Psoas muscle (tissue), 8 donors: ENCODE measurements at places on chromosomes 2 and 18. TPM values are rescaled to one million over a fixed set of nuclear protein-coding genes. Genes with fewer than 3 reads are reported as not detected.

DNA sequence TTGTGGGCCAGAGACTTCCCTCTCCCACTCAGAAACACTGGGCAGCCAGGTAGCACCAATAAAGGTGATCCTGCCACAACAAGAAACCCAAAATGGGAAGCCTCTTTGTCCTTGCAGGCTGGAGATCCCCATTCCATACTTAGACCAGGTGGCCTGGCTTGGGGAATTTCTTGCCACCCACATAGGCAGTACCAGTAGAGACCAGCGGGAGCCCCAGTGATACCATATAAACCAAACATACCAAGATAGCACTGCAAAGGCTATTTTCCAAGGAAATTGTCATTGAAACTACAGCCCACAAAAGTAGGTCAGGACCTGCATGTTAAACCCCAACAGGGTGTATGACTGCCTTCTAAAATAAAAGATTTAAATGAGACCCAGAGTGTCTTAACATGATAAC is 171.6 kb downstream of the DIS3L2 start:
- H3K27me3 ChIP-seq = no peaks in the 10 kb centered on the region
- H3K27ac ChIP-seq = no peak overlapping the region
- peaks cover 3% of the 10 kb centered on the region for H3K36me3 ChIP-seq
- H3K4me1 ChIP-seq = peaks cover 5% of the 10 kb centered on the region
- no peak overlapping the region for H3K4me3 ChIP-seq
- no peak for DNase-seq

- no peaks in the 10 kb centered on the region for H3K27me3 ChIP-seq
- H3K4me1 ChIP-seq = peaks cover 5% of the 10 kb centered on the region
- no peaks in the 10 kb centered on the region for H3K36me3 ChIP-seq
- no peak for DNase-seq
Observed at GRCh38 chr2:43101751-43102150, 124.7 kb downstream of the ZFP36L2 start.

DNA sequence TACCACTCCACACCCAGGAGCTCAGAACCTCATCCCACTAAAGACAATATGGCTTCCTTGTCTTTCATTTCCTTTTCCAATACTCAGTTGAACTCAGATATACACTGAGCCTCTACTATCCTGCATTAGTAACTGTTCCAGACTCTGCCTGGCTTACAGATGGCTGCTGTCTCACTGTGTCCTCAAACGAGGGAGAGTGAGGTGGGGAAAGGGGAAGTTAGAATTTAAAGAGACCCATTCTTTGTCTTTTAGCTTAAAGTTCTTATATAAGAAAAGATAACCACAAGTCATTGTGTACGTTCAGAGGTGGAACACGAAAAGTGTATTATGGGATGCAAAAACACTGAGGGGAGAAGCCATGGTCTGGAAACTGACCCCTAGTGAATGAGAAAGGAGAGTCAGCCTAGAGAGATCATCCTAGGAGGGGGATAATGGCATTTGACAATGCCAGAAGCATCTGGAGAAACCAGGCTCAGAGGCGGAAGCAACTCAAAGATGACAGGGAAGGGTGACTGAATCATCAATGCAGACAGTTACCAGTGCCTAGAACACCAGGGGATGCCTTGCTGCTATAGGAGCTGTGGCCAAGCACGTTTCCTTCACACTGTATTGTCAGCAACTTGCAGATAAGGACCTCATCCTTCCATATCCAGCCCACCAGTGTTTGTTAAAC is 170.7 kb downstream of the CYRIA start:
- no peak overlapping the region for H3K4me3 ChIP-seq
- no peak overlapping the region for H3K27ac ChIP-seq
- no peaks in the 10 kb centered on the region for H3K4me1 ChIP-seq
- H3K27me3 ChIP-seq = no peaks in the 10 kb centered on the region
- DNase-seq = no peak
- no peaks in the 10 kb centered on the region for H3K36me3 ChIP-seq

DNA sequence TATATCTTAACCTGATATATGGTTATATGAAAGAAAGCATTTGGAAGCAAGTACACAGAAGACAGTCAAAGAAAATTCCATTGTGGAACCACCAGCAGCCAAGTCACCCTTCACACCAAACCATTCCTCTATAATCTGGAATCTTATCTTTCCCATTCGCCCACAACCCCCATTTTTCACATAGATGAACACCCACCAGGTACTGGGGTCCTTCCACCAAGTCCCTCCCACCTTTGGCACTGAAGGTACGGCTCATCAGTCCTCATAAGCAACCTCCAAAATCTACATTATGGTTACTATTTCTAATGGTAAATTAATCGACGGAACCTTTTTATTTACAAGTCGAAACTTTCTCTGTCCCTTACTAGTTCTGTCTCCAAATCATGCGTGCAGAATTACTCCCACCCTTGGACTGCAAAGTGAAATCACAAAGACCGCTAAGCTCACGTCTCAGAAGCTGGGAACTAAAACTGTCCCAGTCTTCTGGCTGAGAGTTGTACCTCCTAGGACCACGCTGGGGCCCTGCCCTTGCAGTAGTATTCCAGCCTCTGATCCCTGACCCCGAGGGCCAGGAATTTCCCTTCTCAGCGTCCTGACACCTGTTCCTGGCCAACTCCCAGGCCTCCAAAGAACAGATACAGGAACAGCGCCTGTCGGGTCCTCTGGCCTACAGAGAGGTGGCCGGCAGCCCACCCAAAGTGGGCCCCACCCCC is 702 bp downstream of the OLA1 start:
- DNase-seq = no peak
- no peaks in the 10 kb centered on the region for H3K27me3 ChIP-seq
- H3K4me1 ChIP-seq = peaks cover 10% of the 10 kb centered on the region
- H3K36me3 ChIP-seq = no peaks in the 10 kb centered on the region
- peak overlapping the region; percentile 66 for H3K4me3 ChIP-seq

DNA sequence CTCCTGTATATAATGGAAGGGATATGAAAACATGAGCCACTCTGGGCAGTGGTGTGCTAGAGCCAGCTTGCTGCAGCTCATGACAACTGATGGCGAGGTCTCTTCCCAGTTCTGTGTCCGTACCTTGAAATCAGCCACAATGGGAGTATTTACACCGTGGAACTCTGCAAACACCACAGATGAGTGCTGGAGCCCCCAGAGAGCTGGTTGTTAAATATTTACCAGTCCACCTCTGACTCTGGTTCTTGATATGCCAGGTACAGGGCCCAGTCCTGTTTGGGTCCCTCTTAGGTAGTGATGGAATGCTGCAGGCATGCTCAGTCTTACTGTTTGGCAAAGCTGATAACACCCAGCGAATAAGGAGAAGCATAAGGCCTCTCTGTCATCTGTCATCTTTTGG is 116.1 kb upstream of the GLI2 start:
- H3K27me3 ChIP-seq = no peaks in the 10 kb centered on the region
- no peak overlapping the region for H3K27ac ChIP-seq
- DNase-seq = no peak
- H3K4me3 ChIP-seq = no peak overlapping the region
- no peaks in the 10 kb centered on the region for H3K36me3 ChIP-seq
- H3K4me1 ChIP-seq = peaks cover 6% of the 10 kb centered on the region

- no peak for DNase-seq
- peaks cover 13% of the 10 kb centered on the region for H3K4me1 ChIP-seq
- H3K4me3 ChIP-seq = no peak overlapping the region
- H3K27ac ChIP-seq = no peak overlapping the region
Observed at GRCh38 chr2:138536302-138536701, 34.7 kb downstream of the SPOPL start.

GRCh38 chr2:156739301-156739700 is 303.1 kb downstream of the GPD2 start:
- H3K27ac ChIP-seq = no peak overlapping the region
- H3K4me3 ChIP-seq = no peak overlapping the region
- no peaks in the 10 kb centered on the region for H3K4me1 ChIP-seq
- H3K36me3 ChIP-seq = no peaks in the 10 kb centered on the region

DNA sequence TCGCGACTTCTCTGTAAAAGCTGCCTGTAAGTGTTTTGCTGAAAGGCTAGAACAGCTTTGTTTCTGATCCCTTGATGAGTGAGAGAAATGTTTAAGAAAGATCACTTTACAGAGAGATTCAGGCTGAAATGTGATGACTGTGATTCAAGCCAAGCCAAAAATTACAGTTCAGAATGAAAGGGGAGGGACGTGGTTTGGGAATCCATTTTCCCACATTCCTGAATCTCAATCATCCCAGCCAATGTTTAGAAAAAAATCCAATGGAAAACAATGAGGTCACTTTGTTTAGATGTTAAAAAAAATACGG is 416.7 kb downstream of the ARHGAP15 start:
- no peaks in the 10 kb centered on the region for H3K4me1 ChIP-seq
- H3K27ac ChIP-seq = no peak overlapping the region
- no peaks in the 10 kb centered on the region for H3K36me3 ChIP-seq
- DNase-seq = no peak

- no peak overlapping the region for H3K4me3 ChIP-seq
- no peaks in the 10 kb centered on the region for H3K4me1 ChIP-seq
- no peak for DNase-seq
- H3K36me3 ChIP-seq = no peaks in the 10 kb centered on the region
Observed at GRCh38 chr18:42614619-42615293, 500.7 kb downstream of the RIT2 start.

- no peak for DNase-seq
- no peaks in the 10 kb centered on the region for H3K4me1 ChIP-seq
- no peaks in the 10 kb centered on the region for H3K36me3 ChIP-seq
- no peak overlapping the region for H3K4me3 ChIP-seq
- no peak overlapping the region for H3K27ac ChIP-seq
- H3K27me3 ChIP-seq = no peaks in the 10 kb centered on the region
Observed at GRCh38 chr2:51903728-51904127, 871.8 kb upstream of the NRXN1 start.

GRCh38 chr18:51171223-51171622 is 26.3 kb downstream of the MEX3C start:
- no peak overlapping the region for H3K4me3 ChIP-seq
- peaks cover 12% of the 10 kb centered on the region for H3K36me3 ChIP-seq
- no peaks in the 10 kb centered on the region for H3K4me1 ChIP-seq

GRCh38 chr2:64562148-64562784 is 38.1 kb downstream of the AFTPH start:
- DNase-seq = no peak
- H3K36me3 ChIP-seq = no peaks in the 10 kb centered on the region
- no peak overlapping the region for H3K27ac ChIP-seq
- no peak overlapping the region for H3K4me3 ChIP-seq
- H3K4me1 ChIP-seq = peaks cover 23% of the 10 kb centered on the region

The SLC39A6 gene
- 21.6 TPM for polyA plus RNA-seq

- H3K27ac ChIP-seq = no peak overlapping the region
- DNase-seq = no peak
- no peaks in the 10 kb centered on the region for H3K4me1 ChIP-seq
Observed at GRCh38 chr2:195382186-195382585, 274.8 kb upstream of the SLC39A10 start.

DNA sequence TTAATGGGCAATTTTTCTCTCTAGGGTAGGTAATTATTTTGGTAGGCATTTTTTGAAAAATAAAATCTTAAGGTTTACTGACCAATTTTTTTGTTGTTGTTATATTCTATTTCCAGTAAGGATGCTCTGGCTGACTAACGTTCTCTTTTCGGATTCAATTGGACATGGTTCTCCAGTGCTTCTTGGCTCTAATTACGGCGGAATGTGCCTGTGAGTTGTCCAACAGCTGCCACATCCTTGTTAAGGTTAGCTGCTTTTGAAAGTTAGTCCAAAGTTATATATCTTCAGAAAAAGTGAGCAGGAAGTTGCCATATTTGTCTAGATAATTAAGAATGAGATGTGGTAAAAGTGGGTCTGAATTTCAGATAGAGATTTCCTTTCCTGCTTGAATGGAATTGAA is 45.8 kb upstream of the SMIM21 start:
- no peak overlapping the region for H3K27ac ChIP-seq
- no peaks in the 10 kb centered on the region for H3K27me3 ChIP-seq
- no peaks in the 10 kb centered on the region for H3K36me3 ChIP-seq
- no peak for DNase-seq
- no peaks in the 10 kb centered on the region for H3K4me1 ChIP-seq

DNA sequence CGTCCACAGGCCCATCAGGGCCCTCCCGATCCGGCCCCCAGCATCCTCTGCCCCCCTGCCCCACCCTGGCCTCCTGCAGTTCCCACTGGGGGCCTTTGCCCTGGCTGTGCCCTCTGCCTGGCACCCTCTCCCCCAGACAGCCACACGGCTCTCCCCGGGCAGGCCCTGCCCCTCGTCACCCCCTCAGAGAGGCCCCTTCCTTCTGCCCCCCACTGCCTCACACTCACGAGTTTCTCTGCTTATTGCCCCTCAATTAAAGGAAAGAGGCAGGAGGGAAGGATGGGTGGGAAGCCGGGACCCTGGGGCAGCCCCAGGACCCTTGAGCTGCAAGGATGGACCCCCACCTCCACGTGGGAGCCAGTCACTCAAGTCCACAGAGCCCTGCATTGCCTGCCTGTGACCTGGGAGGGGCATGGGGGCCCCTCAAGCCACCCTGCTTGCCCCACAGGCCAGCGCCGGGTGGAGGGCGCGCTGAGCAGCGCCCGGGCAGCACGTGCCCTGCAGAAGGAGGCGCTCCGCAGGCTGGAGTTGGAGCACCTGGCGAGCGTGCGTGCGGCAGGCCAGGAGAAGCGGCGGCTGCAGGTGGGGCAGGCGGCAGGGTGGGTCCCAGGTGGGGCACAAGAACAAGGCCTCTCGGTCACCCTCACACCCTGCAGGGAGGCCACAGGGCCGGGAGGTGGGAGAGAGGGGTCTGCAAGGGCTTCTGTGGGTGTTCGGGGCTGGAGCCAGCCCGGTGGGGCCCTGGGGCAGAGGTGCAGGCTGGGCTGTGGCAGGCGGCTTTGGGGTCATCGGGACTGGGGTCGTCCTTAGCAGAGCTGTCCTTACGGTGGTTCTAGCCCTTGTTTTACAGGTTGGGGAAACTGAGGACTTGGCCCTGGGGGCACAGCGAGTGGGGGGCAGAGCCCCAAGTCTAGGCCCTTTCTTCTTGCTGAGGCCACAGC is 30.5 kb upstream of the SNED1 start:
- no peak overlapping the region for H3K4me3 ChIP-seq
- H3K27ac ChIP-seq = no peak overlapping the region
- H3K36me3 ChIP-seq = no peaks in the 10 kb centered on the region
- H3K4me1 ChIP-seq = peaks cover 3% of the 10 kb centered on the region
- DNase-seq = peak; percentile 10

- H3K36me3 ChIP-seq = no peaks in the 10 kb centered on the region
- no peak overlapping the region for H3K27ac ChIP-seq
- no peaks in the 10 kb centered on the region for H3K27me3 ChIP-seq
- H3K4me3 ChIP-seq = no peak overlapping the region
Observed at GRCh38 chr2:3771576-3771975, 68.2 kb downstream of the DCDC2C start.

DNA sequence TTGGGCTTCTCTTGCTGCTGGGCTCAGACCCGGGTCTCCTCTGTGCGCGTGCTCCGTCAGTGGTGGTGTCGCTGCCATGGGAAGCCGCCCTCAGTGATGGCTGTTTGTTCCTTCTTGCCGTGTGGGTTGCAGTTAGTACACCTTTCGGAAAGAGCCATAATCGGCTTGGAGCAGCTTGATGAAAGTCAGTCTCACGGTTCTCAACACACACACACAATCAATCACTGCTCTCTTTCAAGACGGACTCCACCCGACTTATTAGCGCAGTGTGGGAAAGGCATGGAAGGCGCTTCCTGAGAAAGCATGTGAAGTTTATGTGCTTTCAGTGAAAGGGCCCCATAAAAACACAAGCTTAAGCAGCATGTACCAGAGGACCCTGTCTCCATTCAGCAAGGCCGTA is 64.1 kb downstream of the SOX11 start:
- H3K4me1 ChIP-seq = no peaks in the 10 kb centered on the region
- no peak overlapping the region for H3K27ac ChIP-seq
- H3K4me3 ChIP-seq = no peak overlapping the region
- no peak for DNase-seq
